Vagina (tissue), 2 donors: ENCODE measurements at places on chromosomes 7 and 10. TPM values are rescaled to one million over a fixed set of nuclear protein-coding genes. Genes with fewer than 3 reads are reported as not detected.

Gene VAX1
- not detected for total RNA-seq

Gene RBP3
- total RNA-seq: not detected

Gene YKT6
- 47.6 TPM for total RNA-seq

Gene ATXN7L1
- total RNA-seq: 16.2 TPM

Gene OPN4
- not detected for total RNA-seq

Gene CAV1
- 162 TPM for total RNA-seq

Gene CROT
- 38.1 TPM for total RNA-seq

Gene BICC1
- total RNA-seq: 15.2 TPM

Gene PHYHIPL
- 2.0 TPM for total RNA-seq

DNA sequence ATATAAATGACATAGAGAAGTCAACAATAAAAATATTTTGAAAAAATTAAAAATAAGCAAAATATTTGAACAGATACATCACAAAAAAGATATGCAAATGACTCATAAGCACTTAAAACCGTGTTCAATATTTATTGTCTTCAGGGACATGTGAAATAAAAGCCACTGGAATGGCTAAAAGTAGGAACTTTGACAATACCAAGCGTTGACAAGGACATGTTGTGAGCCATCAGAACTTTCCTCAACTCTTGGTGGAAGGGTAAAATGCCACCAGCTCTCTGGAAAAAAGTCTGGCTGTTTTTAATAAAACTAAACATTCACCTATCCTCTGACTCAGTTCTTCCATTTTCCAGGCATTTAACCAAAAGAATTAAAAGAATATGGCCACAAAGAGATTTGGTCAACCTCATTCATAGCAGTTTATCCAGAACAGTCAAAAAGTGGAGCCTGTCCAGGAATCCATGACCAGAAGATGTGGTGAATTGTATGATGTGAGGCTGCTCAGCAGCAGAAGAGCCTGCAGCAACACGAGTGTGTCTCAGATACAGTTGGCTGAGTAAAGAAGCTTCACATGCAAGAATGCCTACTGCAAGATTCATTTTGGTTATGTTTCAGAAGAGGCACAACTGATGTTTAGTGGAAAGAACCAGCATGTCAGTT lies 7.1 kb upstream of the KLF6 start:
- H3K27me3 ChIP-seq: no peaks in the 10 kb centered on the region
- no peaks in the 10 kb centered on the region for H3K36me3 ChIP-seq
- H3K4me1 ChIP-seq: no peaks in the 10 kb centered on the region
- no peak for DNase-seq

- H3K27ac ChIP-seq: peak overlapping the region; percentile 86
- H3K4me3 ChIP-seq: peak overlapping the region; percentile 61
- no peaks in the 10 kb centered on the region for H3K27me3 ChIP-seq
- peaks cover 20% of the 10 kb centered on the region for H3K4me1 ChIP-seq
- no peaks in the 10 kb centered on the region for H3K36me3 ChIP-seq
These were observed 148.2 kb downstream of the CELF2 start for GRCh38 chr10:11165591-11166543.

- H3K36me3 ChIP-seq: no peaks in the 10 kb centered on the region
- peaks cover 18% of the 10 kb centered on the region for H3K4me1 ChIP-seq
- no peak overlapping the region for H3K27ac ChIP-seq
These were observed 2.7 kb upstream of the C7orf25 start for GRCh38 chr7:42914421-42915045.

DNA sequence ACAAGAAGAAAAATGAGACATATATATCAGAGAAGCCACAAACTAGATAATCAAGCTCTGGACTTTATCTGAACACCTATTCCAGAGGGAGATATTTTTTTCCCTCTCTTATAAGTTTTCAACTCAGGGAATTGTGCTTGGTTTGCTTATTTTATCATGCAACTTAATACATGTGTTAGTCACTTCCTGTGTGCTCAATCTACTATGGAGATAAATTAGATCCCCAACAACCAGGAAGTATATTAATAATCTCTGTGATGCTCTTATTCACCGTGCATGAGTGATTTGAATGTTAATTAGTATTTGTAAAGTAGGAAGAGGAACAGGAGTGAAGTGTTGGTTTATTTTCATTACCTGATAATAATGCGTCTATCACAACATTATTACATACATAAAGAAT lies 38.8 kb upstream of the ZNF365 start:
- no peak for DNase-seq
- no peak overlapping the region for H3K27ac ChIP-seq
- H3K4me1 ChIP-seq: no peaks in the 10 kb centered on the region
- no peak overlapping the region for H3K4me3 ChIP-seq
- H3K27me3 ChIP-seq: no peaks in the 10 kb centered on the region

DNA sequence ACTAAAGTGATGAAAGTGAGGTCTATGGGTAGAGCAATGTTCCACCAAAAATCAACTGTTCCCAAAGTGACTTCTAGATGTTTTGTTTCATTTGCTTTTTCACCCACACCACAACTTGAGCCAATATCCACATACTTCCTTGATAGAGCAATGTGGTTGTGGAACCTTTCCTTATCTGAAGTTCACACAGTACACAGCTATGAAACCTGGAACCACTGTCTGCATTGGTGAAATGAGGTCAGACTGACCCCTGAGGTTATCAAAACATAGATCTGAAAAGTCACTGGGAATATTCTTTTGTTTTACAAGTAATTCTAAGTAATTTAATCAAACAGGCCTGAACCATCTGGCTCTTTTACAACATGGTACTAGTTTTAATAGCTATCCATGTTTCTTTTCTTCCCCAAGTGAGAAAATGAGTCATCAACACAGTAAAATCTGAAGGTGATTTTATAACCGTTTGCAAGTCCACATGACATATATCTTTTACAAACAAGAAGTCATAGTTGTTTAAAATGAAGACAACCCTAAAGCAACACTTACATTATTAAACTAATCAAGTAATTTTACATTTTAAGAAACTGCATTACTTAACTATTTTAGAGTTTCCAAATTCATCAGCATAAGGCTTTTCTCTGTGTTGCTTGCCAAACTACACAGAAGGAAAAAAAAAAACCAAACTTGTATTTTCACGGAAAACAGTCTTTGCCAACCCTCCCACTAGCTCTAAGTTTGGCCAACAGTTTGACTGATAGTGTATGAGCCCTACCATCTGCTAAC lies 80.3 kb downstream of the LRRC17 start:
- no peak overlapping the region for H3K4me3 ChIP-seq
- peaks cover 24% of the 10 kb centered on the region for H3K4me1 ChIP-seq
- H3K27me3 ChIP-seq: peaks cover 3% of the 10 kb centered on the region
- peak overlapping the region; percentile 27 for H3K27ac ChIP-seq
- no peak for DNase-seq

DNA sequence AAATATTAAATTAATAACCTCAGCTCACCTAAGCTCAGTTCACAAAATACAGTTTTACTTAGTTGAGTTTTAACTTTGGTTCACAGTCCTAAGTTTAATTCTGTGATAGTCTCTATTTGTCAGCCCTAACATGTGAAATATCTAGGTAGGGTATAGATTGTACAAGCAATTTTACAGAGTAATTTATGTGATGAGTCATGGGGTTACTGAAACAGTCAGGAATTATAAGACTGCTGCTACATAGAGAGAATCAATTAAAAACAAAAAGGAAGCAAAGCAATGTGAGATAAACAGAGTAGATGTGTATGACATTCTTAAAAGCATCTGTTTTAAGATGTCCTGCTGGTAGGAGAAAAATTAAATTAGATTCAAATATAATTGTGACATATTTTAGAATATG lies 1018.2 kb upstream of the KCND2 start:
- no peaks in the 10 kb centered on the region for H3K4me1 ChIP-seq
- H3K27me3 ChIP-seq: no peaks in the 10 kb centered on the region
- H3K27ac ChIP-seq: no peak overlapping the region
- H3K36me3 ChIP-seq: no peaks in the 10 kb centered on the region

DNA sequence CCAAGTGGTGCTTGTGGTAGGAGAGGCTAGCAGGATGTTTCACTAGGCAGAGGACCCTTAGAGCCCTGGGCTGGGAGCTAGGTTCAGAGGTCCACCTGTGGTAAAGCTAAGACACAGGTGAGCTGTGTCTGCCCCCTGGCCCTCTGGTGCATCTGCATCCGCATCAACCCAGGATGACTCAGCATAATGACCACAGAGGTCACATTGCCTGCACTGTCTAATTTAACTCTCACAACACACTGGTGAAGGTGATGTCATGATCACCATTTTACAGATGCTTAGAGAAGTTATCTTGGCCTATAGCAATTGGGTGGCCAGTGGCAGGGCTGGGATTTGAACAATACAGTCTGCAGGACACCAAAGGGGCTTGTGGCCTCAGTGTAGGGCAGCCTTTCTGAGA lies 33.1 kb downstream of the HABP2 start:
- H3K27me3 ChIP-seq: no peaks in the 10 kb centered on the region
- no peak for DNase-seq
- H3K4me1 ChIP-seq: no peaks in the 10 kb centered on the region
- no peak overlapping the region for H3K4me3 ChIP-seq
- no peaks in the 10 kb centered on the region for H3K36me3 ChIP-seq
- no peak overlapping the region for H3K27ac ChIP-seq
